ENCODE measurements at places on chromosomes 13 and 19.

DNA sequence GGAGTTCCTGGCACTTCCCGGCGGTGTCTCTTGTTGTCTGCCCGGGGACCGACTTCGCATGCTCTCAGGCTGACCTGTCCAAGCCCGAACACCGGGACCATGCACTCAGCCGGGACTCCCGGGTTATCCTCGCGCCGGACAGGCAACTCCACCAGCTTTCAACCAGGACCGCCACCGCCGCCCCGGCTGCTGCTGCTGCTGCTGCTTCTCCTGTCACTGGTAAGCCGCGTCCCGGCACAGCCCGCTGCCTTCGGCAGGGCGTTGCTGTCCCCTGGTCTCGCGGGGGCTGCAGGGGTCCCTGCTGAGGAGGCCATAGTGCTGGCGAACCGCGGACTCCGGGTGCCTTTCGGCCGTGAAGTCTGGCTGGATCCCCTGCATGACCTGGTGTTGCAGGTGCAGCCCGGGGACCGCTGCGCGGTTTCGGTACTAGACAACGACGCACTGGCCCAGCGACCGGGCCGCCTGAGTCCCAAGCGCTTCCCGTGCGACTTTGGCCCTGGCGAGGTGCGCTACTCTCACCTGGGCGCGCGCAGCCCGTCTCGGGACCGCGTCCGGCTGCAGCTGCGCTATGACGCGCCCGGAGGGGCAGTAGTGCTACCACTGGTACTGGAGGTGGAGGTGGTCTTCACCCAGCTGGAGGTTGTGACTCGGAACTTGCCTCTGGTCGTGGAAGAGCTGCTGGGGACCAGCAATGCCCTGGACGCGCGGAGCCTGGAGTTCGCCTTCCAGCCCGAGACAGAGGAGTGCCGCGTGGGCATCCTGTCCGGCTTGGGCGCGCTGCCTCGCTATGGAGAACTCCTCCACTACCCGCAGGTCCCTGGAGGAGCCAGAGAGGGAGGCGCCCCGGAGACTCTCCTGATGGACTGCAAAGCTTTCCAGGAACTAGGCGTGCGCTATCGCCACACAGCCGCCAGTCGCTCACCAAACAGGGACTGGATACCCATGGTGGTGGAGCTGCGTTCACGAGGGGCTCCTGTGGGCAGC lies 661 bp downstream of the FREM2 start:
- DNase-seq: no peak

DNA sequence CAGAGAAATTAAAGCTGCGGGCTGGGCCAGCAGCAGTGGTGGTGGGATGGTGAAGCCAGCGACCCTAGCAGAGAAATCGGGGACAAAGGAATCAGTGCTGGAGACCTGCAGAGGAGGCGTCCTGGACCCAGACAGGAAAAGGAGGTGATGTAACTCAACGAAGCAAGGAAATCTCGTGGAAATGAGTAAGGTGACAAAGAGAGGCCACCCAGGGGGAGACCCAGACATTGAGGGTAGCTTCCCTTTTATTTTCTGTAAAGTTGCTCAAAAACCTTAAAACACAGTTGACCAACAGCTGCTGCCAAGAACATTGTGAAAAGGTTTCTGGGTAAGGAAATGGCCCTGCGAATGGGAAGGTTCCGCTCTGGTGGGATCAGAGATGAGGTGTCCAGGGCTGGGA lies 13.3 kb upstream of the RETN start:
- no peak for DNase-seq

DNA sequence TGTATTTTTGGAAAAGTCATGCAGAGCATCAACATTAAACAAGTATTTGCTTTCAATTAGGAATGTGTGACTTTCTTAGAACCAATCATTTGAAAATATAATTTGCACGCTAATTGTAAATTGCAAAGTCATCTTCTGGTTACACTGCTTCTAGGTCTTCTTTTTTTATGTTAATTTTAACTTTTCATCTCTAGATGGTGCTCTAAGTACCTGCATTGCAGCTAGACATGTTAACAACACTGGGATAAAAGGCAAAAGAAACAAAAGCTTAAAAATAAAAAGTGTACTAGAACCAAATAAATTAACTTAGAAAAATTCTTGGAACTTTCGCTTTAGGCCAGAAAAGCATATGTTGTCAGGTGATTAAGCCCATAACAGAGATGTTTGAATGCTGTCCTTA lies 2758.2 kb downstream of the PCDH9 start:
- no peak for DNase-seq

- DNase-seq: no peak
Measured at GRCh38 chr19:55601084-55601483, 996 bp downstream of the ZNF524 start.

- no peak for DNase-seq
Measured at GRCh38 chr19:49094505-49095482, 9.5 kb downstream of the SNRNP70 start.

- DNase-seq: no peak
Measured at GRCh38 chr13:71871844-71872243, 4.8 kb upstream of the DACH1 start.

GRCh38 chr19:45972081-45972946 lies 1.4 kb downstream of the NOVA2 start:
- no peak for DNase-seq

- no peak for DNase-seq
Measured at GRCh38 chr13:79311386-79311785, 94.7 kb downstream of the RBM26 start.

DNA sequence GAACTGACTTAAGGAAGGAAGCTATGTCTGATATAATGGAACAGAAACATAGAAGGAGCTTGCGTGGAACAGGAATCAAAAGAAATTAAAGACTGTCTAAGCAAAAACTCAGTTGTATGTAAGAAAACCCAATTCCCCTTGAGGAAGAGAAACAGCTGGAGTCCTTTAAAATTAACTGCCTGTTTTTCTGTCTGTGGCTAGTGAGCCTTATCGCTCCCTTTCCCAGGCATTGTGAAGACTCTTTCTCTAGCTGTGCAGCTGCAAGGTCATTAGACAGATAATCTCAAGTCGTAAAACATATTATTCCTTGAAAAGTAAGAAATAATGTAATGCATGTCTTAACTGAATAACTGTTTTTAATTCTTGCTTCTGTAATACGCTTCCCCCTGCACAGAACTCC lies 39.7 kb upstream of the IGSF23 start:
- no peak for DNase-seq

GRCh38 chr13:21152251-21152899 lies 24.0 kb downstream of the SKA3 start:
- no peak for DNase-seq

DNA sequence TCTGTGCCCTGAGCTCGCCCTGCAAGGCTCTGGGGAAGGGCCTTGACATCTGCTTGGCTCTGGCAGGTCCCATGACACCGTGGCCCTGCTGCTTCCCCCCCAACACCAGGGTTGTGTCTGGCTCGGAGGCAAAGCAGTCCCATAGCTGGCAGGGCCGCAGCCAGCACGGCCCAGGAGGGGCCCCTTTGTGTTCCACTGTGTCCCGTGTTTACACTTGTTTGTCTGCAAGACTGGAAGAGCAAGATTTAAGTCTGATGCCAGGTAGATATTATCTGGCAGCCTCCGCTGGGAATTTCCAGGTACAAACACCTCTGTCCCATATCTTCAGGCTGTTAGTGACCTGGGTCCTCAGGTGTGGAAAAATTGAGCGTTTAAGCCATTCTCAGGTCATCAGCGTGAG lies 44.3 kb downstream of the MCF2L start:
- DNase-seq: no peak

DNA sequence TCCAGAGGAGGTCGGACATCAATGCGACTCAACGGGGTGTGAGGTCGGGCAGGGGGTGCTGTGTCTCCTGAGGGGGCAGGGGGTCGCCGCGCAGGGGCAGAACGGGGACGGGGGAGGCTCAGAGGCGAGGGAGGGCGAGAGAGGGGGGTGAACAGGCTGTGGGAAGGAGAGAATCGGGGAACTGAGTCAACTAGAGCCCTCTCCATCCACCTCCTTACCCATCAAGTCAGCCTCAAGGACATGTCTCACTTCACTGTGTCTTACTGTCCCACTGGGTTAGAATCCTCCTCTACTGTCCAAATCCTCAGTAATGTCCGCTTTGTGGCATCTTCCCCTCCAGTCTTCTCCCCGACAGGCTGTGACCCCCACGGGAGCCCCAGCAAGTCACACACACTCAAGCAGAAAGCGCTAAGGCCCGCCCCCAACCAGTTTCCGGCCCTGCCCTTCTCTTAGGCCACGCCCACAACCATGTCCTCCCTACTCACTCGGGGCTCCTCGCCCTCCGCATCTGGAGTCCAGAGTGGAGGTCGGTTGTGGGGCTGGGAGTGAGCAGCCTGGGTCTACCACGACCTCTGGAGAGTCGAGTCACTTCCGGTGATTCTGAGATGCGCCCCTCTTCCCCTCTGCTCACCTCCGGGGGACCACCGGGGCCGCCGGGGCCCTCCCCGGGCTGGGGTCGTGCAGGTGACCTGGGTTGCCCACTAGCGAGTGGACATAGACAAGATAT lies 9.3 kb downstream of the PLEKHA4 start:
- DNase-seq: no peak

GRCh38 chr19:46901701-46902401 lies 41.1 kb downstream of the ARHGAP35 start:
- DNase-seq: no peak

- DNase-seq: no peak
Measured at GRCh38 chr13:83883061-83883523, 818 bp upstream of the SLITRK1 start.

DNA sequence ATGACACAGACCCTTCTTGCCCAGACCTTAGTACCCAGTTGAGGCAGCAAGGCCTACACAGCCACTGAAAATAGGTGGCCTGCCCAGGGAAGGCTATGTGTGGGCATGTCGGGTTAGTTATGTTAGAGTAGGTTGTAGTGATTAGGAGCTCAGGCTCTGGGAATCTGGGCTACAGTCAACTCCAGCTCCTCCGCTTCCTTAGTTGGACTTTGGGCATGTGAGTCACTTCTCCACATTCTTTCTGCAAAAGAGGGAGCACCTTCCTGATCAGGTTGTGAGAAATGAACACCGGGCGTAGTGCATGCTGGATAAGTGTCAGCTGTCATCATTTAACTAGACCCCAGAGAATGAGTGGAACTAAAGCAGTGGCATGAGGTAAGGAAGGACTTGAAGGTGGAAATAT lies 64.8 kb downstream of the ARHGAP35 start:
- DNase-seq: no peak

GRCh38 chr19:13951799-13952153 lies 533 bp upstream of the DCAF15 start:
- DNase-seq: no peak

- DNase-seq: no peak
Measured at GRCh38 chr19:43639519-43640423, at the start of gene CADM4. Gene CADM4 (minus strand): TSS chr19:43639850. CDS start chr19:43639790, 60 bp downstream.

- no peak for DNase-seq
Measured at GRCh38 chr19:35509861-35510625, 3.4 kb downstream of the DMKN start.

- DNase-seq: no peak
Measured at GRCh38 chr13:50167224-50167947, 152.1 kb downstream of the KCNRG start.

- no peak for DNase-seq
Measured at GRCh38 chr13:40522282-40522681, 144.2 kb downstream of the FOXO1 start.

DNA sequence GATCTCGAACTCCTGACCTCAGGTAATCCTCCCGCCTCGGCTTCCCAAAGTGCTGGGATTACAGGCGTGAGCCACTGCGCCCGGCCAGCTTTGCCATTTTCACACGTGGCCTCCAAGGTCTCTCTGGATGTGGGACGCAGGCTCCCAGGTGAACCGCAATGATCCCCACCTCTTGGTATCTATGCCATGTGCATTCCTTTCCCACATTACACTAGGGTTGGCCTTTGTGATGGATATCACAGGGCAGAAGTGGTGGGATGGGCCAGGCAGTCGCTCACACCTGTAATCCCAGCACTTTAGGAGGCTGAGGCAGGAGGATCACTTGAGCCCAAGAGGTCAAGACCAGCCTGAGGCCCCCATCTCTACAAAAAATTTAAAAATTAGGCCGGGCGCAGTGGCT lies 22.4 kb downstream of the FGF21 start:
- DNase-seq: no peak

DNA sequence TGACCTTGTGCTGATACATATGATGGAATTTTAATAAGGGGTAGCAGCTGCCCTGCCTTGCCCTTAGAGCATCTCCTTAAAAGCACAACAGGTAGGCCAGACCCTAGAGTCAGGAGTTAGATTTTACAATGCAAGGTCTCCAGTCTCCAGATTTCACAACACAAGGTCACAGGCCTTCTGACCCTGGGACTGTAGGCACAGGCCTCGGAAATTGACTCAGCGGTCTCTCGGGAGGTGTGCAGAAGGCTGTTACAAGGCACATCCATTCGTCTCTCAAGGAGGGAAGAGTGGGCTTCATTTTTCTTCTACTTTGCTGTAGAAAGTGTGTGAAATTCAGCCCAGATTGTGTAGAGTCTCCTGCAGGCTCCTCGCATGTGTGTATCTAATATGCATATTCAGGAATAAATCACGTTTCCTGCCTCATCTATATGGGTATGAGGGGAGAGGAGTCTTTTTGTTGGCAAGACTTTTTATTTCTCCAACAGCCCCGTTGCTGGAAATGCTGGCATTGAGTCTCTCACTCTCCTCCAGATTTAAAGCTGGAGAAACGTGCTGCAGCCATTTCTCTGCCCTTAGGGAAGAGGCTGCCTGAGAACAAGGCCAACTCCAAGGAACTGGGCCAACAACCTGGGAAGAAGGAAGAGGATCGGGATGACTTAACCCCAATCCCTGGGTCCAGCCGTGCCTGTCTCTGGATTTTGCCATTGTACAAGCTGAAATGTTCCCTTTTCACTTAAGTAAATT lies 24.5 kb downstream of the UQCRFS1 start:
- DNase-seq: no peak

GRCh38 chr19:18558604-18559003 lies 934 bp downstream of the KXD1 start:
- DNase-seq: no peak

Measured in cerebellar nuclear complex (tissue), 1 donor.